IMR-90 (cell line): ENCODE measurements at places on chromosomes 16 and 17.

- no peak for DNase-seq
Measured at GRCh38 chr16:55510185-55510805, 1.4 kb downstream of the LPCAT2 start.

DNA sequence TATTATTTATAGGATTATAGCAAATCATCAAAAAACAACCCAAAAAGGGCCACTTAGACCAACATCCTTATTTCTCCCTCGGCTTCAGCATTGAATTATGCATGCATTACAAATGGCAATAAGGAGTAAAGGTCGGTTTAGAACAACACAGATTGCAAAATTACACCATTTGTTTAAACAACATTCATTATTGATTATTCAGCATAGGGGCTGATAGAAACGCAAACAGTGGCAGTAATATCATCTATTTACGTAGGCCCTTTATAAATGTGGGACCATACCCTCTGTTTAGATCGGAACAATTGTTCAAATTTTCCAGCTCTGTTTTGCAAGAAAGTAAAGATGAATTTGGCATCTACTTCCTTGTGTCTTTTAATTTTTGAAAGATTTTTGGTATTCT is 153.3 kb downstream of the WWOX start:
- DNase-seq = no peak

GRCh38 chr16:73572135-73572828 is 524.4 kb upstream of the ZFHX3 start:
- DNase-seq = no peak

- no peak for DNase-seq
Measured at GRCh38 chr17:37766971-37767370, 22.1 kb upstream of the HNF1B start.

DNA sequence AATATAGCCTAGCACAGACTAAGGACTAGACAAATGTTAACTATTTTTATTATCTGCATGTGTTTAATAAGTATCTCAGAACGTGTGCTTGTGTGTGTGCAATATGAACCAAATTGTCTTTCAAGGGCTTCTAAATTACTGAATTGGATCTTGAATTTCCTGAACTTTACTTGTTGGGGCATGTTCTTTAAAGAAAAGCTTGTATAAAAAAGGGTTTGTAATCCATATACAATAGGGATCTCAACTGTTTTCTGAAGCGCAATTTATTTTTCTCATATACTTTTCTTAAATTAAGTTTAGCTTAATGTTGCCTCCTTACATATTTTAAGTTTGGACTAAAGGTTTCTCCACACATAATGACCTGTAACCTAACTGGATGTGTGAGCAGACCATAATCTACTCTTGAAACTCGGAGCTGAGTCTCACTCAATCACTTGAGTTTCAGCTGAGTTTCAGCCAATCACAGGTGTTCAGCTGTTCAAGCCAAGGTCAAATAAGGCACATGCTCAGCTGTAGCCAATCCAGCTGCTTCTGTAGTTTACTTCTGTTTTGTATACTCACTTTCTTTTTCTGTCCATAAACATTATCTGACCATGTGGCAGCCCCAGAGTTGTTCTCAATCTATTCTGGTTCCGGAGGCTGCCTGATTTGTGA is 72.3 kb downstream of the CDK5R1 start:
- DNase-seq = no peak
